ENCODE measurements at places on chromosomes 6 and 20.

DNA sequence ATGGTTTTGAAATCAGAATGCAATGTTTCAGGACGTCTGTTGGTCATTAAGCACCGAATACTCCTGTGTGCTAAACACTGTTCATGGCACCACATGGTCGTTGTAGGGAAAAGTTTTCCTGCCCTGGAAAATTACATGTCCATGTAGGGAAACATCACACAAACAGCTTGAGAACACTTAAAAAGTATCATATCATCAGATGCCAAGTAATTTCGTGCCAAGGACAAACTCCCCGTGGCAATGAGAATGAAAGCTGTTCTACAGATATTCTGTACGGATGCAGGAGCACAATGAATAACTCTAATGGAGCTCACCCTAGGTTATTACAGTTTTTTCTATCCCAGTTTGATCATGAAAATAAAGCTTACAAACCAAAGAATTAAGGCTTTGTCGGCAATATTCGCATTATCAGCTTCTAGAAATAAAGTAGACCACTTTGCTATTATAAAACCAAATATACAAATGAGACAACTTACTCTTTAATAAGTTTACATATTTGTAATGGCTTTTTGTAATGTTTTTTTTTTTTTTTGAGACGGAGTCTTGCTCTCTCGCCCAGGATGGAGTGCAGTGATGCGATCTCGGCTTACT is 4.6 kb upstream of the DST start:
- no peak for DNase-seq

DNA sequence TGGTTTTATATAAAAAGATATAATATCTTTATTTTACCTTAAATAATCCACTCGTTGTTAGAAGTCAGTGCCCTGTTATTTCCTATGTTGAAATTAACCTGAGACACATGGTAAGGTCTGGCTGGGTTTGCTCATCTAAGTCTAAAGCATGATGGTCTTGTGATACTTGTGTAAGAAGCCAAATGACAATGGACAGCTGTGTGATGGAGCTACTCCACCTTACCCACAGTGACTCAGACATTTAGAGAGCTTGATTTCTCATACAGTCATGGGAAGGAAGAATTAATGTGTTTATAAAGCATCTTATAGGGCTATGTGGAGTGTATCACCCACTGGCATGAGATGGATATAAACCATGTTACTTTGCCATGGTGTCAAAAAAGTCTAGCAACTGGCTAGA is 11.7 kb downstream of the CTCFL start:
- no peak for DNase-seq

DNA sequence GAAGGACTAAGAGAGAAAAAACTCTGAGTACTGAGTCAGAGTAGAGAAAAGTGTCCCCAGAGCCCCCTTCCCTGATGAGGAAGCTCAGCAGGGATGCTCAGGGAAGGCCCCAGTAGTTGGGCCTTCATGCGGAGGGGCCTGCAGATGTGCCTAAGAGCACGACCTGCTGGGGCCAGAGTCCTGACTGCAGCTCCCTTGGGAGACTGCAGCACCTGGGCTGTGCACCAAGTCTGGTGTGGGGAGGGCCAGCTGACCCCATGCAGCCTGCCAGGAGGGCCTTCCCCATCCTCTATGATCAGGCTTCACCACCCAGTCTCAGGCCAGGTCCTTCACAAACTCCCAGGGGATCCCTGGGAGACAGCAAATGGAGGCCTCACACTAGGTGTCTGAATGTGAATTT is 130.4 kb downstream of the FNDC1 start:
- no peak for DNase-seq

GRCh38 chr6:157326979-157327378 is 3.7 kb upstream of the TMEM242 start:
- DNase-seq, result no peak

GRCh38 chr6:136181861-136182260 is 68.2 kb downstream of the MTFR2 start:
- no peak for DNase-seq

DNA sequence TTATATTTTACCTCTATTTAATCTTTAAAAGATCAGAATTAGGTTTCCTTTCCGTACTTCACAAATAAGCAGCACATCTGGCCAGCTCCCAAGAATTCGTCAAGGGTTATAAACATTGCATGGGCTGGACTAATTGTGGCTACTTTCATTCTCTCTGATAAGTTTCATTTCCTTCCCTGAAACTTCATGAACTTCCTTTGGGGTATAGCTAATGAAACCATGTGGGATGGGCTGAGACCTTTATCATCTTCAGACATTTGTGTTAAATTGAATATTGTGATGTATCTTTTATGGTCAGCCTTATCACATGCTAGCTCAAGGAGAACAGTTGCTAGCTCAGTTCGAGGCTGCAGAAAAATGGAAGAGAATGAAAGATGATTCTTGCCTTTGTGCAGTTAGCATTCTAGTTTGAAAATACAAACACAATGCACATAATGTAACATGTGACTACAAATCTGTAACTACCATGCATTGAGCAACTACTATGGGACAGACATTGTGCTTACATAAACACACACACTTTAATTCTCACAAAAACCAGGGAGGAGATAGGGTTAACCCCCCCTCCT is 1.7 kb upstream of the GMPR start:
- DNase-seq, result no peak

DNA sequence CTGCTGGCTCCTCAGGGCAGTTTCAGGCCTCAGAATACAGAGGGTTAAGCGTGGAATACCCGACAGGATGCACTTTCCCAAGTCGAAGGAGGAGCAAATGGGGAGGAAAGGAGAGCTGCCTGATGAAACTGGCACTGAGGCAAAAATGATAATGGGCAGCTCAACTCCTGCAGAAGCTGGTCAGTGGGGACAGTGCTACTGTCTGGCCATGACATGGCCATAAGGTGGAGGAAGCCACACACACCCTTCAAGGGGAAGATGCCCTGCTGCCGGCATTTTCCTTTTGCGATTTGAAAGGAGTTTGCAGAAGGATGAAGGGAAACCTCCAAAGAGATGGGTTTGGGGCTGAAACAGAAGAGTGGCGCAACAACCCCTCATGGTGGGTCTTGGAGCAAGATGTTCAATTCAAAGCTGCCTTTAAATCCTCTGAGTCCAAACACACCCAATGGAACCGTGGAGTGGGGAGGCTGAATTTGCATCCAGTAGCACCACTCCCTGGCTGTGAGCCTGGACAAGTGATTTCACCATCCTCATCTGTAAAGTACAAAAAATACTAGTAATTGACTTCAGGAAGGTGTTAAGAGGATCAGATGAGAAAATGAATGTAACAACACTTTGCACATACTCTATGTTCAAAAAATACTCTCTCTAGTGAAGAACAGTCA is 3.2 kb downstream of the ADIG start:
- no peak for DNase-seq

GRCh38 chr20:31485450-31486339 is 10.6 kb downstream of the REM1 start:
- no peak for DNase-seq

DNA sequence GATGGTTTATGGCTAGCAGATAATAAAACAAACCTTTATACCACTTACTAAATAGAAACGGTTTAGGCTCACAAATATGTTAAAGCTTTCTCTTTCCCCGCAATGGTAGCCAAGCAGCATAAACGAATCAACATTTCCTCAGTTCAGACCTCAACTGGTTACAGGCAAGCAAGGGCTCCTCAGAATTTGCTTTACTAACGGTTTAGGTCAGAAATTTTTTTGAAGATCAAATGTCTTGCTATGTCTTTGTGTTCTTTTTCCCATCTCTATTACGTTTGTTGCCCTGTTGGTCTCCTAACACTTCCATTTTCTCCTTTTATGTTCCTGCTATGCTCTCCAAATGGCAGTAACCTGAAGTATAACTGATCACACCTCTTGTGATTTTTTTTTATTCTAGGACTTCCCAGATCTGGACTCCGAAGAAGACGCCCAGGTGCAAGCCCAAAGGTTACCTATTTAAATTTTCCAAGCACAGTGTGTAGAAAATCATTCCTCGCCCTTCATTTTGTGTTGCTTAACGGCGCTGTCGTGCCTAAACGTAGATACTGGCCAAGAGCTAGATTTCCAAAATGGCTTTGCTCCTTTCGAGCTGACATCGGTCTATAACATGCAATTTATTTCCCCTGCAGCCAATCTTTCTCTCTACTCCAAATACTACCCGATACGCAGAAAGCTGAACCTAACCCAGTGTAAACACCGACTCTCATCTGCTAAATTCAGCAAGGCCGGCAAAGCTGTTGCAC is 717 bp upstream of the ASF1A start:
- DNase-seq, result peak; percentile 60

GRCh38 chr6:153411070-153411648 is 280.1 kb upstream of the RGS17 start:
- DNase-seq, result no peak

DNA sequence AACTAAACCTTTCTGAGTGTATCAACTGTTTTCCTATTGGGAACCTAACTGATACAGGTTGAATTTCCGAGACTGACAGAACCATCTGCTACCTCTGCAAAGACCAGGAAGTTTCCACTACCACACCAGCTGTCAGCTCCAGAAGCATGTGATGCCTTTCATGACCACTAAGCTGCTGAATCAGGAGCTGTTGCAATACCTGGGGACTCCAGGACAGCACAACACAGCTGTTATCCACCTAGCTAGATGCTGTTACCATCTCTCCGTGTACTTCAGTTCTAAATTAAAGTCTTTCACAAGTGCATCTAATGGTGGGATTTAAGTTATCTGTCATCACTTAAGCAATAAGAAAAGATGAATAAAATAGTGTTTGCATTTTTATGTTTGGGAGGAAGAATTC is 158.2 kb upstream of the IMPG1 start:
- no peak for DNase-seq

GRCh38 chr6:44549516-44549915 is 162.0 kb downstream of the CDC5L start:
- DNase-seq, result no peak

DNA sequence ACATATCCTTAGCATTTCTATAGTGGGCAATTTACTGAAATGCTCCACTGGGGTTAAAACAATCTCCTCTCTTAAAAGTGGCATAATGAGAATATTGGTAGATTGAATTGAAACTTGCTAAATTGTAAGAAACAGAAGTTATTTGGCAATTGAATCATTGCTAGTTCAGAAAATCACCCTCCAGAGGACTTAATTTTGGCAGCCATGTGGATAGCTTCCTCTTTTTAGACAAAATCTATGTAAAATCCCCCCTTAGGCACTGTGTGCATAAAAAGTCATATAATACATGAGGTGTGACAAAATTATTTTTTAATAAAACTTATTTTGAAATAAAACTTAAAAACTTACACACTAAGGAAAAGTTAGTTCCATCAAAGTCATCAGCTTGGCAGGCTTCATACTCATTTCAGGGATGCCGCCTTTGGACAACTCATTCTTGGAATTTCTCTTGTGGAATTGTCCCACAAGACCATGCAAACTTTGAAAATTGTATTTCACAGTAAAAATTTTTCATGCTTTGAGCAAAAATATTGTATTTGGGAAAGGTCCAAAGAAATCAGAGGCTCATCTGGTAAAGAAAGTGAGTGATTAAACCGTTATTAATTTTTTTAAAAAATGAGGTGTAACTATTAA is 473.0 kb downstream of the BCKDHB start:
- DNase-seq, result no peak

- no peak for DNase-seq
Observed at GRCh38 chr6:94052749-94053148, 633.4 kb upstream of the EPHA7 start.

- DNase-seq, result no peak
Observed at GRCh38 chr6:12408752-12409151, 118.6 kb downstream of the EDN1 start.

DNA sequence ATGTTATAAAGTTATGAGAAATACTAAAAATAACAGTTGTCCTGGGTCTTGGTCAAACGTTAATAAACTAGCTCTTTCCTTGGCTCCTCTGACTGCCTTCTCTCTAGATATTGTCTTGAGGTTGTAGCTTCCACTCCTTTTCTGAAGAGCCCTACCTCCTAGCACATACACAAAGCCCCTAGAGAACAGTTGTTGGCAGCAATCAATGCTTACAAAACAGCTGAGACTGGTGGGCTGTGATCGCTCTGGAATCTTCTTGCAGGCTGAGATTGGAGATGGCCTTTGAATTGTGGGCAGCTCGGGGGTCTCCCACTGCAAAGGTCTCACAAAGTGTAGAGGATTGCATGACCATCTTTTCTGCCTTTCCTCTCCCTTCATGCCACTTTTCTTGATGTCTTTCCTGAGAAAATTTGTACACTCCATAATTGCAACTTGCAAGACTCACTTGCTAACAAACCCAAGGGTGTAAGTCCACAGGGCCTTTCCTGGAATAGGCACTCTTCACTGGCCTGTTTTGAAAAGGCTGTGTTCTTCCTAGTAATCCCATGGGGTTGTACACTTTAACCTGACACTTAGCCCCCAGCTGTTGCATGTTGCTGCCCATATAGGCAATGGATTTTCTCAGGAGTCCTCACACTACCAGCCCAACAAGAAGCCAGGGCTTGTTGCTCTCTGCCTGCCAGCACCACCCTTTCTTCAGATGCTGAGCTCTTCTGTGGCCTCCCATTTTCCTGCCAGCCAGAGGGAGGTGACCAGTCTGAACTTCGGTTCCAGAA is 99.9 kb downstream of the TCP11 start:
- no peak for DNase-seq

DNA sequence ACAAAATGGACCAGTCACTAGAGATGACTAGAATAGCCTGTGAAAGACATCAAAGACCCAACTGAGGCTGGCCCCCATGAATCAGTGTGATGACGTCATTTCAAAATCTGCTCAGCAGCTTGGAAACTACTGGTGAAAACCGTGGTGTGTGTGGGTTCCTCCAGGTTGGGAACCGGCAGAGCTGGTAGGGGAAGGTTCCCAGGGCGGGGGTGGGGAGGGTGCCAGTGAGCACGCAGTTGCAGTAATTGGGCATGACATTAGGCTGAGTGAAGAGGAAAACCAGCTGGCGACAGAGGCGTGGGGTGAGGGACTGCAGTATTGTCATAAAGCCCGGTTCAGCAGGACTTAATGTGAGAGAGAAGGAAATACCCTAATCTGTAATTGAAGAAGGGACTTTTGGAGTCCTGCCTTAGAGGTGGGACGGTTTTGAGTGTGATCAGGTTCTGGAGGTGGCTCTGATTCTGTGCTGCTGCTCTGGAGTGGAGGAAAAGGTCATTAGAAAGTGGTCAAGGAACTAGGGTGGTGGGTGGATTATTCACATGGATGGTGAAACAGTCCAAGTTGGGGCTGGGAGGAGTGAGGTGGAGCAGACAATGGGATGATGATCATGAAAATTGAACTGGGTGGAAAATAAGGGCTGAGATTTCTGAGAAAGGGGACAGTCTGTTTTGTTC is 52.0 kb upstream of the MTHFD1L start:
- no peak for DNase-seq

GRCh38 chr6:170305805-170306323 is 694 bp upstream of the FAM120B start:
- no peak for DNase-seq

GRCh38 chr6:47670851-47671250 is 27.5 kb upstream of the ADGRF4 start:
- no peak for DNase-seq

Measured in T-helper 1 cell (primary cell).